ENCODE measurements at places on chromosomes 7 and 10.
A peak's percentile ranks its signal among the peaks of the same experiment; 100 is the strongest.

DNA sequence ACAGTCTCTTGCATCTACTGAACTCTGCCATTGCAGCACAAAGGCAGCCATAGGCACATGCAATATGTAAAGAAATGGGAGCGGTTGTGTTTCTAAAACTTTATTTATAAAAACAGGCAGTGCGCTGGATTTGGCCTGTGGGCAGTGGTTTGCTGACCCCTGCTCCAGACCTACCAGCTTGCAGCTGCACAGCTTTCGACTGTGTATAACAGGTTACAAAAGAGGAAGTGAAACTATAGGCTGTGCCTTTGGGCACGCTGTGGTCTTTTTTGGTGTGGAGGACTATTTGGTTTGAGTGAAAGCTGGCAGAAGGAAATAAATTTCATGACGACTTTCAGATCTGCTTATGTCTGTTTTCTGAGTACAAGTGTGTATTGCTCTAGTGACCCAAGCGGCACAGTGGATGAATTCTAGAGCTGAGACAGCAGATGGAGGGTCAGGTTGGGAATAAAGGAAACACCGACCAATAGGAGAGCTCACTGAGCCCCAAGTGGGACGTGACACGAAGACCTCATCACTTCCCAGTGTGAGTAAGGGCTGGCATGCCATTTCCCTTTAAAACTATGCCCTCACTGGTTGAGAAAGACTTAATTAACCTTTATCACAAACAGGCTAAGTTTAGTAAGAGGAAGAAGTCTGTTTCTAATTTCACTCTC is 152.7 kb downstream of the ANK3 start:
- peak; percentile 43 for DNase-seq

DNA sequence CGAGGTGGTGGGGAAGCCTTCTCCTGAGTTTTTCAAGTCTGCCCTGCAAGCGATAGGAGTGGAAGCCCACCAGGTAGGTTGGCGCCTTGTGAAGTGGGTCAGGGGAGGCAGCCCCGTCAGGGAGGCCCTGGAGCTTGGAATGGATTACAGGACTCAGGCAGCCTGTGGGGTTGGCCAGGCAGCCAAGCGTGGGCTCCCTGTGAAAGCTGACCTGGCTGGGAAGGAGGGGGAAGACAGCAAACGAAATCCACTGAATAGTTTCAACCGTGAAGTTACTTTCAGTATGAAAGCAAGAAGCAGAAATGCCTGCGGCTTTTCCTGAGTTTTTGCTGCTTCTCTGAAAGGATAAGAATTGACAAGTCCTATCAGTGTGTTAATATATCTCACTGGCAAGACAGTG is 36.4 kb downstream of the LHPP start:
- no peak for DNase-seq

DNA sequence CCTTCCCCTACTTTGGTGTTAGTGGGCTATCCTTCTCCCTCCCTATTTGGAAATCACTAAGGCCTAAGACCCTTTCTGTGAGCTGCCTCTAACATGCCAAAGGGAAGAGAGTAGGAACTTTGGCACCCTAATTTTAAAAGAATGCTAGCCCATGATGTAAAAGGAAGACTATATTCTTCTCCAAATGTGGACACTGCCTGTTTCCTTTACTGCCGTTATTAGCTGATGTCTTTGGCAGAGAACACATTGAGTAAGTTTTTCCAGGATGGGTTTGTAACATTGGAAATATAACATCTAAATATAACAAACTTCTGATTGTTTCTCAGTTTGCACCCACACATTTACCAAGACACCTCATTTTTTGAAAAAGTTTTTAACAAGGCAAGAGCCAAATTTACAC is 56.9 kb upstream of the TNKS2 start:
- DNase-seq: no peak

- DNase-seq: no peak
These were observed 772.4 kb downstream of the GRID1 start for GRCh38 chr10:85594239-85594638.

DNA sequence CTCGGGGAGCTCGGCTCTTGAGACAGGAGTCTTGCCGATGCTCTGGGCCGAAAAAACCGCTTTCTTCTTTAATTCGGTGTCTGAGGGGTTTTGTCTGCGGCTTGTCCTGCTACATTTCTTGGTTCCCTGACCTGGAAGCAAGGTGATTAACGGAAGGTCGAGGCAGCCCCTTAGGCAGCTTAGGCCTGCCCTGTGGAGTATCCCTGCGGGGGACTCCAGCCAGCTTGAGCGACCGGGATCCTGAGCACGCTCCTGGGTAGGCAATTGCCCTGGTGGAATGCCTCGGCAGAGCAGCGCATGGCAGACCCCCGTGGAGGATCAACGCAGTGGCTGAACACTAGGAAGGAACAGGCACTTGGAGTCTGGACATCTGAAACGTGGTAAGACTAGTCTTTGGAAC is 30.5 kb upstream of the GHITM start:
- no peak for DNase-seq

DNA sequence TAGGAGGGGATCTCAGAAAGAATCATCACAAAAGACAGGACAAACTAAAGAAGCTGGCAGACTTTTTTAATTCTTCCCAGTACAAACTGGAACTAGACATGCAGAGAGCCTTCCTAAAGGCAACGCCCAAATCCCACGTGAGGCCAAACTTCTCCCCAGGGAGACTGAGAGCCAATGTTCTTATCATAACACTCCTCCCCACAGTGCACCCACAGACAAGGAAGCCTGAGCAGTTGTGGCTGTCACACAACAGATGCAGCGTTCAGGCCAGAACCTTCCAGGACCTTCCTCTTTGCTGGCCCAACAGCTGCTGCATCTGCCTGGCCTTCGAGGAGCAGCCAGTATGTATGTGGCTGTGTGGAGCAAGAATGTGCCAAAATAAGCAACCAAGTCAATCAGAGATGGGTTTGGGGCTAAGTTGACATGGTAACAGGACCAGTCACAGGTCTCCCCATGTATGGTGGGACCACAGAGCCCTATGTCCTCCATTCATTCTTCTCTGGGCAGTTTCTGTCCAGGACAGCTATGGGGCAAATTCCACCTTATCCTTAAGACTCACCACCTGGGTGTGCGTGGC is 34.9 kb downstream of the SRPK2 start:
- no peak for DNase-seq

GRCh38 chr10:118669020-118669791 is 73.8 kb upstream of the PRLHR start:
- peak; percentile 25 for DNase-seq

DNA sequence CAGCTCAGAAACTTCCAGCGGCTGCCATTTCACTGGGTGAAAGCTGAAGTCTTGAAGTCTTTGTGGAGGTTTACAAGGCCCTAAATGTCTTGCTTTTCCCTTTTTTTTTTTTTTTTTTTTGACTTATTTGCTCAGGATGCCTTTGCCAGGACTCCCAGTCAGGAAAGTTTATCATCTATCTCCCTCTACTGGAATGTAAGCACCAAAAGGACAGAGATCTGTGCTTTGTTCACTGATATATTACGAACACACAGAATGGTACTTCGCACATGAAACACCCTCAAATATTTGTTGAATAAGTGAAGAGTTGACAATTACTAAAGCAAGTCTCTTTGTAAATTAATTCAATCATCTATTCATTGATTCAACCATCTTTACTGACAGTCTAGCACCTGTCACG is 23.2 kb downstream of the ABCB4 start:
- no peak for DNase-seq

- no peak for DNase-seq
These were observed 356.0 kb upstream of the MYO3A start for GRCh38 chr10:25578061-25578460.

DNA sequence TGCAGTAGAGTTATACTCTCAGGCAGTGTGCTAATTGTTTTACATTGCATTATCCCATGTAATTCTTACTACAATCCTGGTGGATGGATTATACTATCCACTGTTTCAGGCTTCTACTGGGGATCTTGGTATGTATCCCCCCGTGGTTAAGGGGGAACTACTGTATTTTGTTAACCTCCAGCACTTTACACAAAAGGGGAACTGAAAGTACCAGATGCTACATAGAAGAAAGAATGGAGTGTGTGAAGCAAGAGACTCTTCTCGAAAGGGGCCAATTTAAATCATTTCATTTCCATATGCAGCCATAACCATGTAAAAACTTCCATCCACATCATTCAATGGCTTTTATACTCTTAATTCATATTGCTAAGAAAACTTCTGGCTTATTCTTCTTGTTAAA is 69.4 kb downstream of the C1GALT1 start:
- DNase-seq: no peak

GRCh38 chr10:51656503-51656902 is 42.9 kb downstream of the CSTF2T start:
- DNase-seq: no peak

DNA sequence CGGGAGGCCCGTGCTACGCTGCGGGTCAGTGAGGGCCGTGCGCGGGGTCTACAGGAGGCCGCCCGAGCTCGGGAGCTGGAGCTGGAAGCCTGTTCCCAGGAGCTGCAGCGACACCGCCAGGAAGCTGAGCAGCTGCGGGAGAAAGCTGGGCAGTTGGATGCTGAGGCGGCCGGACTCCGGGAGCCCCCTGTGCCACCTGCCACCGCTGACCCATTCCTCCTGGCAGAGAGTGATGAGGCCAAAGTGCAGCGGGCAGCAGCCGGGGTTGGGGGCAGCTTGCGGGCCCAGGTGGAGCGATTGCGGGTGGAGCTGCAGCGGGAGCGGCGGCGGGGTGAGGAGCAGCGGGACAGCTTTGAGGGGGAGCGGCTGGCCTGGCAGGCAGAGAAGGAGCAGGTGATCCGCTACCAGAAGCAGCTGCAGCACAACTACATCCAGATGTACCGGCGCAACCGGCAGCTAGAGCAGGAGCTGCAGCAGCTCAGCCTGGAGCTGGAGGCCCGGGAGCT is 7.0 kb downstream of the LZTS2 start:
- DNase-seq: no peak

GRCh38 chr7:21167942-21168341 is 259.9 kb upstream of the SP4 start:
- no peak for DNase-seq

GRCh38 chr7:127892488-127893314 is 138.5 kb downstream of the LRRC4 start:
- no peak for DNase-seq

DNA sequence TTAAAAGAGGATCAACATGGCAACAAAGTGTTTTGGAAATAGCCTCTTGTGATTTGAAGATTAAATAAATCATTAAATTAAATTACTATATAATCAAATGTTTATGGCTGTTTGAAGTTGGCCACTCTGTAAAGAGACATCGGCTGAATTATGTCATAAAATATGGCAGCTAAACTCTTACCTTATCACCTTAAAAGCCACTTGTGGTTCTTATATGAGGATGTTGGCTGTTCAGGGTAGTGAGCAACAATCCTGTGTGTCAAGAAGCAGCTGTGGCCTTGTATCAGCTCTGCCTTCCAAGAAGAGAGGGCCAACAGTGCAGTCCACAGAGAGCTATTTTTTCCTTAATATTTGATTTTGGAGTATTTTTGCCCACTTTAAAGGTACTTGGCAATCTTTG is 113.4 kb upstream of the CDK6 start:
- DNase-seq: no peak

DNA sequence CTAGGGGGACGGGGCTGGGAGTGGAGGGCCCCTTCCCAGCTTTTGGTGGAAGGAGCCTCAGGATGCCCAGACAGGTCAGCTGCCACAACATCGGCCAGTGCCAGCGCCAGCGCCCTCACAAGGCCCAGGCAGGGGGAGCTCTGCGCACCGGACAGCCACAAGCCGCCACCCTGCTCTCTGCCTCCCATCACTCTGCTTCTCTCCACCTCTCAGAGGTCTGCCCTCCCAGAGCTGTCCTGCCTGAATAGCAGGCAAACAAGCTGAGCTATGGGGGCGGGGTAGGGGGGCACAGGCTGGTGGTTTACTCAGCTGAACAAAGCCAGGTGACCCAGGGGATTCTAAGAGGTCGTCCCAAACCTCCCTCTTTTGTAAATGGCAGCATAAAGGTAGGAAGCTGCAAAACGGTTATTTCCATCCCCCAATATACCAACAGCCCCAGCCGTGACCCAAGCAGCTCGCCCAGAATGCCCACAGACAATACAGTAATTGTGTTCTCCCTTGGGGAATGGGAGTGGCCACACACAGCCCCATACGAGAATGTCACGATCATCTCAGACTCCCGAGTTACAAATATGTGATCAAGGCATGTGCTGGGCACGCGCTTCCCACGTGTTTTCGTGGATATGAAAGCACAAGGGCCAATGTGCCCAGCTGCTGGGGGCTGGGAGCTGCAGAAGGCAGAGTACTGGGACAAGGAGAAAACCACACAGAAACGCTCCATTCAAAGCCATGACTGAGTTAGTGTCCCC is 19.7 kb downstream of the FAM53B start:
- DNase-seq: no peak

DNA sequence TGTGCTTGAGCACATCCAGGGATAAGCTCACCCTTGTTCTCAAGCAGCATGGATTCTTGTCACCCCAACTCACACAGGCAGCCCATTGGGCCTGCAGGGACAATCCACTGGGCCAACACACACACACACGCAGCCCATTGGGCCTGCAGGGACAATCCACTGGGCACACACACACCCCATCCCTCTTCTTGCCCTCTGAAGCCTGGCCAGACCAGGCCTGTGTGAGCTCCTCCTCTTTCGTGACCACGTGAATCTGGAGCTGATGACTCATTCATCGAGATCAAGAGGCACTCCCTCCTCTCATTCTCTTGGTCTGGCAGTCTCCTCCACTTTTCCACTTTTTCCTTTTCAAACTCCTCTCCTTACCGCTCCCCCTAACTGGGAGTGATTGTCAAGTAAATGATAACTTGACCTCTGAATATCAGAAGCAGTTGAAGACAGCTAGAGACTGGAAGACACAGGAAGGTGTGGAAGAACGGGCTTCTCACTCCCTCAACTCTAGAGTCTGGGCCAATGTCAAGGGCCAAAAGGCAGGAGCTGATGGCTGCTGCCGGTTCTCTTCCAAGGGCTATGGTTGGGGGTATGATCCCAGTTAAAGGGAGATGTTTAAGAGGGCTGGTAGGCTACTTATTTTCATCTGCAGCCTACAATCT is 89.7 kb downstream of the HIPK2 start:
- no peak for DNase-seq

- no peak for DNase-seq
These were observed 91.3 kb upstream of the TMEM229A start for GRCh38 chr7:124124201-124124600.

GRCh38 chr10:43138757-43139241 is 554 bp downstream of the CSGALNACT2 start:
- DNase-seq: no peak

- DNase-seq: no peak
These were observed 107.5 kb upstream of the NPS start for GRCh38 chr10:127441350-127442219.
